ENCODE measurements at places on chromosomes 6 and 20. TPM values are rescaled to one million over a fixed set of nuclear protein-coding genes. Genes with fewer than 3 reads are reported as not detected.

The RIPOR3 gene
- total RNA-seq: 9.3 TPM

The AKIRIN2 gene
- total RNA-seq: 22.4 TPM

The TUBB2A gene
- total RNA-seq: 72.5 TPM

The TUBB2B gene
- total RNA-seq: 1.1 TPM
